ENCODE measurements at places on chromosomes 12 and 14. TPM values are rescaled to one million over a fixed set of nuclear protein-coding genes. Genes with fewer than 3 reads are reported as not detected.

Gene ASCL1
- total RNA-seq: not detected

Gene CD163
- total RNA-seq: 101 TPM

Gene CACNA1C
- 0.37 TPM for total RNA-seq

Gene MYF6
- total RNA-seq: not detected

Gene SERPINA10
- 105 TPM for total RNA-seq

Gene RNASE8
- not detected for total RNA-seq

Gene TRHDE
- 0.17 TPM for total RNA-seq

Gene TGFB3
- total RNA-seq: 2.1 TPM

Gene LAG3
- 0.42 TPM for total RNA-seq

Gene KRT2
- total RNA-seq: not detected

Gene MRPS35
- 64.3 TPM for total RNA-seq

Gene SVOP
- total RNA-seq: not detected

Gene GLT1D1
- 13.1 TPM for total RNA-seq

Gene IAPP
- not detected for total RNA-seq

Gene TMEM253
- 0.19 TPM for total RNA-seq

Gene KLHL33
- total RNA-seq: 0.23 TPM

All from liver (tissue), 10 donors.